Stimulated activated CD4-positive, alpha-beta T cell treated with anti-CD3 and anti-CD28 coated beads, Interleukin-12 subunit alpha, Interleukin-12 subunit beta, amount 100 ng/mL, for 4 hours (primary cell): ENCODE measurements at places on chromosomes 2 and 18.

- no peak for DNase-seq
Observed at GRCh38 chr2:223007531-223007930, 44.5 kb upstream of the KCNE4 start.

- DNase-seq: no peak
Observed at GRCh38 chr2:46704593-46704992, 211.0 kb downstream of the MCFD2 start.

GRCh38 chr2:118854507-118855345 lies 7.3 kb upstream of the EN1 start:
- no peak for DNase-seq

DNA sequence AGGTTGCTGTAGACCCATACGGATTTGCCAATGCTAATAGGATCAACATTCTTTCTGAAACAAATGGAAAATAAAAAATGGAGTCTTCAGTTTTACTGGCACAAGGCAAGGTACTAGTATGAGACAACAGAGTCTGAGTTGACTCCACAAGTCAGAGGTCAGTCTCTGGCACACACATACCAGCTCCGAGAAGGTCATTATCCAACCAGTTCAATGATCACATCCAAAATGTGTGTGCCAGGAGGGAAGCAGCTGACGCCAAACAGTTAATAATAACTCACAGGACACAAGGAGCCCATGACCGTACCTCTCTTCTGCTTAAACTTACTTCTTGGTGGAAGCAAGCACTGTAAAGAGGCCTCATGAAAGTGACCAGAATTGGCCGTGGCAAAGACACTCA lies 528.6 kb downstream of the ZNF516 start:
- no peak for DNase-seq

DNA sequence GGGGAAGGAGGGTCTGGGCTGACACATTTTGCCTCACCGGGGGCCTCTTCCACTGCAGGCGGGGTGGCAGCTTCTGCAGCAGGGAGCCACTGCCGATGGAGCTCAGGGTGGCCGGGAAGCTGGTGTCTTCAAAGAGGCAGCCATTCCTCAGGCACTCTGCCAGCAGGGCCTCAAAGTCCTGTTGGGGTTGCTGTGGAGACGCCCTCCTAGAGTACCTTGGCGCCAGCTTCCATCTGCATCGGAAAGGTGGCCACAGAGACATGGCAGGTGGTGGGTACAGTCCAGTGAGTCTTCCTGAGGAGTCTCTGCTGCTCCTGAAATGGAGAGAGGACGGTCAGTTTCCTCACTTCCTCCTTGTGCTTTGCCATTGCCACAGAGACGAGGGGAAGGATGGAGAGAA lies 12.1 kb downstream of the CAPN14 start:
- DNase-seq: no peak

DNA sequence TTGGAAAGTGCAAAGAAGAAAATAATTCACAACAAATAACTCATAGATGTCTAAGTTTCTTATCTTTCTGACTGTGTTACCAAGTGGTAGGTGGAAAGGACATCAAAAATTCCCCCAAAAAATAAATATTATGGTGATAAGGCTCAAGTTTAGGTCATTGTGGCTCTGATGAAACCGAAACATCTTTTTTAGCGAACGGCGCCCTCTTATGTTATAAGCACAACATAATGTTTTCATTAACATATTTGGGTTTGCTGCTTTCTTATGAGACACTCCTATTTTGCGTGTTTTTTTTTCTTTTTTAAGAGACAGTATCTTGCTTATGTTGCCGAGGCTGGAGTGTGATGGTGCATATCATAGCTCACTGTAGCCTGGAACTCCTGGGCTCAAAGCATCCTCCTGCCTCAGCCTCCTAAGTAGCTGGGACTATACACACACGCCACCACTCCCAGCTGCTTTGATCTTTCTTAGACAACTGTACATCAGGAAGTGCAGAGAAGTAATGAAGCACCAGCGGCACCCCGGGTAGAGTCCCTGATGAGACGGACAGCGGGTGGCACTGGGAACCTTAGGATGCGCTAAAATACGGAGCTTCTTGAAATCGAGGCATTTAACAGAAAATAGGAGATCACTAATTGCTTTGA lies 38.5 kb upstream of the SLC35G4 start:
- no peak for DNase-seq

DNA sequence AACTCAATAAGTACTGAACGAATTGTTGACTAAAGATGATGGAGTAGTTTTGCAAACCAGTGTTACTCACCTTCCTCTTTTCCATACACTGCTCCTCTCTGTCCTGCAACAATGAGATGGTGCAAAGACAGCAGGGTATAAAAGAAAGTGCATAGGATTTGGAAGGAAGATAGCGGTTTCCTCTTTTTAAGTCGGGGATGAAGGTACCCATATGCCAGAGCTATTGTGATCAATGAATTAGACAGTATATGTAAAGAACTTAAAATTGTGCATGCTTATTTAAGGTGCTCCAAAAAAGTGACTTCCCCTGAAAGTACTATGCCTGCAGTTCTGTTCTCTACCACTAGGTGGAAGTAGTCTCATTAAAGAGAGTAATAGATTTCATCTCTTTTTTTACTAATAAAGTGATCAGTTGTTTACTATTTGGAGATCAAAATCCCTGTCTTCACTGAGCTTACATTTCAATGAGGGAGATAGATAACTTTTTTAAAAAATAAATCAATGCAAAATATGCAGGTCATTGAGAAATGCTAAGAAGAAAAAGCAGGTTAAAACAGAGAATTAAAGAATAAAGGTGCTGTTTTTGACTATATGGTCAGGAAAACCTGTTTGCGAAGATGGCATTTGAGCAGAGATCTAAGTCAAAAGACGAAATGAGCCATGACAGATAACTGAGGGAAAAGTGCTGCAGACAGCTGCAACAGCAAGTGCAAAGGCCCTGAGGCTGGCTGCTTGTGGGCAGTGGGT lies 339.7 kb upstream of the SLC14A2 start:
- DNase-seq: no peak

- DNase-seq: no peak
Observed at GRCh38 chr18:80148326-80149199, 39.5 kb downstream of the ADNP2 start.

- no peak for DNase-seq
Observed at GRCh38 chr2:235577404-235578330, 83.8 kb downstream of the AGAP1 start.

GRCh38 chr2:200471324-200471848 lies 38.5 kb downstream of the KCTD18 start:
- DNase-seq: no peak

DNA sequence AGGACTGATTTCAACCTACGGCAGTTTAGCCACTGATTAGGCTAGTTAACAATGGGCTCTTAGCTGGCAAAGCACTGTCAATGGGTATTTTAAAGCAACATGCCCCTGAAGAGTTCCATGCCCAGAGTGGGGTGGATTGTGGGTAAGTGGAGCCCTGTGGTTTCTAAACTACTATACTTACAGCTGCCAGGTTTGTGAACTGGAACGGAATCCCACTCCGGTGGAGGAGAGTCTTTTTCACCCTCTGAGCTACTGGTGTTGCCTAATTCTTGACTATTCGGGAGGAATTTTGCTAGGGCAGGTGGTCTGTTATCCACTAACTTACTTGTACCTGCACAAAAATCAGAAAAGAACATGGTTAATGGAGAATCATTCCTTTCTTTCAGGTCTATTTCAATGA lies 52.6 kb downstream of the ZAP70 start:
- DNase-seq: no peak

GRCh38 chr2:98799375-98800329 lies 68.7 kb upstream of the MGAT4A start:
- no peak for DNase-seq

DNA sequence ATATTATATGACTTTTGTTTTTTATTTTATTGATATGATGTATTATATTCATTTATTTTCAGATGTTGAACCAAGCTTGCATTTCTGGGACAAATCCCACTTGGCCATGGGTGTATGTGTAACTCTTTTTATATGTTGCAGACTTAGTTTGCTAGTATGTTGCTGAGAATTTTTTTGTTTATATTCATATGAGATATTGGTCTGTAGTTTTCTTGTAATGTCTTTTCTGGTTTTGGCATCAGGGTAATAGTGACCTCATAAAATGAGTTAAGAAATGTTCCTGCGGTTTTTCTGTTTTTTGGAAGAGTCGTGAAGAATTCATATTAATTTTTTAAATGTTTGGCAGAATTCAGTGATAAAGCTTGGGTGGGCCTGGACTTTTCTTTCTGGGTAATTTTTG lies 88.7 kb downstream of the ASB1 start:
- no peak for DNase-seq

- no peak for DNase-seq
Observed at GRCh38 chr2:14137643-14138042, 494.9 kb upstream of the LRATD1 start.
